Lung (tissue), 17 donors: ENCODE measurements at places on chromosomes 6 and 20. TPM values are rescaled to one million over a fixed set of nuclear protein-coding genes. Genes with fewer than 3 reads are reported as not detected.
A peak's percentile ranks its signal among the peaks of the same experiment; 100 is the strongest.

DNA sequence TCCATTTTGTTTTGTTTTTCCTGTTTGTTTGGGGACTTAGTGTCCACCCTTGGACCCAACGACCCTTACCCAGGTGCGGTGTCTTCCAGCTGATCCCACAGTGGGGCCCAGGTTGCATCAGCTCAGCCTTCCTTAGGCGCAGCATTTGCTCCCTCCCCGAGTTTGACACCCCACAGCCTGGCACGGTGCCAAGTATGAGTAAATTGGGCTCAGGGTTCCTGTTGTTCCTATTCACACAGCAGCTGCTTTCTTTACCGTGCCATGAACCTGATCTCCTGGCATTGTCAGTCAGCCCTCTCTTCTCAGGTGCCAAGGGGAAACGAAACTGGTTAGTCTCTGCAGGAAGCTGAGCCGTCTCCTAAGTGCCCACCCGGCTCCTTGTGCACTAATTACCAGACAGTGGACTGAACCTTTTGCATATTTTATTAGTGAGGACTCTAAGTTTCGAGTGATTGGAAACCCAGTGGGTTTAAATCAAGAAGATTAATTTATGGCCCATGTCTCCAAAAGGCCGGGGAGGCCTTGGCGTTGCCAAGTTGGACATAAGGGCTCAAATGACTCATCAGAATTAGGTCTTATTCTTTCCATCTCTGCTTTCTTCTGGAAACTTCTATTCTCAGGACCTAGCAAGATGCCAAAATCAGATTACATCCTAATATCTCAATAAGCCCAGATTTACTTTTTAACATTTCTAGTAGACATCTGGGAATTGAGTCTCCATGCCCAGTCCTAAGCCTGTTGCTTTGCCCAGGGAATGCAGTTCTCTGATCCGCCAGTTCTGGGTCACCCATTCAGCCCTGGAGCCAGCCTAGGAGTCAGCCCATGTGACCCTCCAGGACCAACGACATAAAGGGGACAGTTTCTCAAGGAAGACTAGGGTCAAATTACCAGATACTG, 68.8 kb downstream of the TSHZ2 start:
- H3K36me3 ChIP-seq, result peaks cover under 1% of the 10 kb centered on the region
- no peak overlapping the region for H3K27ac ChIP-seq
- DNase-seq, result peak; percentile 34
- H3K4me1 ChIP-seq, result peaks cover 5% of the 10 kb centered on the region

GRCh38 chr20:62067547-62068260, 2.0 kb upstream of the TAF4 start:
- DNase-seq, result peak; percentile 9
- H3K4me1 ChIP-seq, result no peaks in the 10 kb centered on the region
- H3K4me3 ChIP-seq, result no peak overlapping the region
- H3K27me3 ChIP-seq, result no peaks in the 10 kb centered on the region

- H3K4me1 ChIP-seq, result peaks cover 5% of the 10 kb centered on the region
- DNase-seq, result no peak
- H3K4me3 ChIP-seq, result no peak overlapping the region
- H3K27ac ChIP-seq, result no peak overlapping the region
- H3K36me3 ChIP-seq, result no peaks in the 10 kb centered on the region
Observed at GRCh38 chr20:50431066-50431450, 79.1 kb upstream of the PTPN1 start.

- no peaks in the 10 kb centered on the region for H3K4me1 ChIP-seq
- H3K36me3 ChIP-seq, result no peaks in the 10 kb centered on the region
- no peaks in the 10 kb centered on the region for H3K27me3 ChIP-seq
Observed at GRCh38 chr20:54042021-54042420, 28.4 kb downstream of the BCAS1 start.

GRCh38 chr6:72825315-72825911, 203.5 kb downstream of the KCNQ5 start:
- no peak for DNase-seq
- H3K36me3 ChIP-seq, result no peaks in the 10 kb centered on the region
- H3K27ac ChIP-seq, result no peak overlapping the region
- no peaks in the 10 kb centered on the region for H3K4me1 ChIP-seq

DNA sequence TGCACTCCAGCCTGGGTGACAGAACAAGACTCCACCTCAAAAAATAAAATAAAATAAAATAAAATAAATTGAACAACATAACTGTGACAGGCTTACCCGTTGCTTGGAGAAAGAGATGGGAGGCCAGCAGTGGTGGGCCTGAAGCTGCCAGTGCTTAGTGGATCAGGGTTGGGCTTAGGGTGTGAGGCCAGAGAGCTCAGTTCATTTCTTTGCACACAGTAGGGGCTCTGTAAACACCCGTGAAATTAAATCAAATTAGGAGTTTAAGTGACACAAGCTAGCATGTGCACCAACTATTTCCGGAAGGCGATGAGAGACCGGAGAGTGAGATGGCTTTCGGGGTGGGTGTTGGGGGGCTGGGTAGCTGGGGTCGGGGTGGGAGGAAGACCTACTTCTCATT, 25.8 kb upstream of the TTPAL start:
- H3K4me1 ChIP-seq, result no peaks in the 10 kb centered on the region
- H3K36me3 ChIP-seq, result no peaks in the 10 kb centered on the region
- peak; percentile 19 for DNase-seq
- no peak overlapping the region for H3K27ac ChIP-seq
- no peak overlapping the region for H3K4me3 ChIP-seq

DNA sequence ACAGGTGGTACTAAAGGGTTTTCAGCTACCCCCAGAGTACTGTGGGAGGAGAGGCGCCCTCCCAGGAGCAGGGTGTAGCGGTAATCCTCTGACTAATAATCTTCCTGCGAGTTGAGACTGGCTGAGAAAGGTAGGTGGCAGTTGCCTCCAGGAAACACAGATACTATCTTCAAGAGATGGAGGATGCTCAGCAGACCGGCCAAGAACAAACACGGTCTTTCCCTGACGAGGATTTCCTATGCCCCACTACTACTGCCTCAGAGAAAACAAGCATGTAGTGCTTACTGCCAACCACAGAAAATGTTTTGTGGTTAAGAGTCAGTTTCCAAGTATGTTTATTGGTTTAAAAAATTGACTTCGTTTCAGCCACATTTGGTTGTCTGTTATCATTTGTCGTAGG, 26.8 kb downstream of the C6orf89 start:
- no peak overlapping the region for H3K27ac ChIP-seq
- no peak overlapping the region for H3K4me3 ChIP-seq
- DNase-seq, result no peak
- H3K4me1 ChIP-seq, result peaks cover 4% of the 10 kb centered on the region
- H3K27me3 ChIP-seq, result no peaks in the 10 kb centered on the region
- peaks cover 19% of the 10 kb centered on the region for H3K36me3 ChIP-seq

- no peaks in the 10 kb centered on the region for H3K27me3 ChIP-seq
Observed at GRCh38 chr20:54129350-54129749, 44.4 kb downstream of the CYP24A1 start.

- no peaks in the 10 kb centered on the region for H3K4me1 ChIP-seq
- peak; percentile 38 for DNase-seq
- no peaks in the 10 kb centered on the region for H3K27me3 ChIP-seq
- no peak overlapping the region for H3K27ac ChIP-seq
- H3K36me3 ChIP-seq, result no peaks in the 10 kb centered on the region
Observed at GRCh38 chr6:154247119-154247861, 109.3 kb downstream of the IPCEF1 start.

DNA sequence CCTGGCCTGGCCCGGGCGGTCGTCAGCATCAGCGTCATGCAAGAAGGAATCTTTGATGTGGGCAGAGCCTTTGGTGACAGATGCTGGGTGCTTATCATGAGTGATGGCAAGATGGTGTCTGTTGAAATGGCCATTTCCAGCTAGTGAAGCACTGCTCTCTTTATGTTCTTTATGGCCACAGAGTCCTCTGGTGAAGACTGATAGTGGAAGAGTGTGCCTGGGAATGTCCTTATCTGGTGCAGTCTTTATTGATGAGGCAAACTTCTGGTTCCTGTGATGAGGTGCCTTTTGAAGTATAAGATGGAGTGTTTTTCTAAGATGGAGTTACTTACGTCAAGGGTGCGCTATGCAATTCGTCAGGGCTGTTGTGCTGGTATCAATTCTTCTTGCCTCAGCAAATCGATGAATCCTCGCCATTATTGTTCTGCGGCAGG, 22.6 kb upstream of the CCR6 start:
- no peaks in the 10 kb centered on the region for H3K36me3 ChIP-seq
- no peaks in the 10 kb centered on the region for H3K27me3 ChIP-seq
- DNase-seq, result no peak
- H3K4me3 ChIP-seq, result no peak overlapping the region
- no peak overlapping the region for H3K27ac ChIP-seq

GRCh38 chr6:42506070-42506469, 54.3 kb upstream of the TRERF1 start:
- DNase-seq, result no peak
- H3K27me3 ChIP-seq, result no peaks in the 10 kb centered on the region
- no peaks in the 10 kb centered on the region for H3K36me3 ChIP-seq
- H3K27ac ChIP-seq, result no peak overlapping the region

GRCh38 chr20:10928841-10929421, 255.1 kb upstream of the JAG1 start:
- no peak overlapping the region for H3K4me3 ChIP-seq
- H3K27ac ChIP-seq, result no peak overlapping the region
- peaks cover 35% of the 10 kb centered on the region for H3K4me1 ChIP-seq
- DNase-seq, result peak; percentile 65
- no peaks in the 10 kb centered on the region for H3K36me3 ChIP-seq

DNA sequence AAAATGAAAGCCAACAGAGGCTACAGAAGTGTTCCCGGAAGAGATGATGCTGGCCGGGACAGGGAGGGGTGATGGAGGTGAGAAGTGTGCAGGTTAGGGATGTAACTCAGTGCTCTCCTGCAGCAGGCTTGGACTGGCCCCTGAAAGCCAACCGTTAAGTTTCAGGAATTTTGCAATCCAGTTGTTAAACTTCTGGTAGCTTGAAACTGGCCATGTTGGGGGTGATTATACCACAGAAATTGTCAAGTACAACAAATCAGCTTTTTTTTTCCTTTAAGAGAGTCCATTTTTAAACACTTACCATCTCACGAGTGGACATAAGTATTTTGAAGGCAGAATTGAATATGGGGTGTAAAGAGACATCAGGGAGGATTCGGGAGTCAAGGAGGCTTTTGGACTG, 8.8 kb upstream of the SIRPB1 start:
- H3K4me3 ChIP-seq, result no peak overlapping the region
- no peak for DNase-seq
- H3K4me1 ChIP-seq, result no peaks in the 10 kb centered on the region
- H3K27ac ChIP-seq, result no peak overlapping the region
- no peaks in the 10 kb centered on the region for H3K36me3 ChIP-seq

SIRPA gene
- total RNA-seq, result 79.9 TPM
